ENCODE measurements at places on chromosomes 5 and 9. TPM values are rescaled to one million over a fixed set of nuclear protein-coding genes. Genes with fewer than 3 reads are reported as not detected.

Gene GZMA
- not detected for polyA plus RNA-seq

Gene PRSS3
- polyA plus RNA-seq: not detected

Gene NRG2
- 5.4 TPM for polyA plus RNA-seq

Gene PRDM9
- polyA plus RNA-seq: not detected

Measured in neural cell (in vitro differentiated cells).